Lung (tissue), 17 donors: ENCODE measurements at places on chromosomes 13 and 19. TPM values are rescaled to one million over a fixed set of nuclear protein-coding genes. Genes with fewer than 3 reads are reported as not detected.

DNA sequence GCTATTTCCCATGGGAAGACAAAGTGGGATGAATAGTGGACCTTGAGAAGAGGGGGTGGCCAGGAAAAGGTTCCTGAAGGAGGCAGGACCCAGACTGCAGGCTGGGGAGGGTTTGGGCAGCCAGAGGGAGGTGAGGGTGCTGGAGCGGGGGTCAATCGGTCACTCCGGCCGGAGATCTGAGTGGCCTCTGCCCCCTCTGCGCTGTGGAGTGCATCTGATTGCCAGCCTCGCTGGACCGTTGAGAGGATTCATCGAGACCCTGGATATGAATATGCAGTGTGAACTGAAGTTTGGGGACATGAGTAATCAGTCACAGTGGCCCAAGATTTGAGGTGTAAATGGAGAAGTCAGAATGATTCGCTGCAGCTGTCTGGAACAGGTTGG, 5.5 kb upstream of the ZNF580 start:
- peaks cover 10% of the 10 kb centered on the region for H3K4me1 ChIP-seq
- H3K27ac ChIP-seq = peak overlapping the region; percentile 84
- no peak for DNase-seq
- no peaks in the 10 kb centered on the region for H3K27me3 ChIP-seq

GRCh38 chr13:75061909-75062308, 420.1 kb downstream of the TBC1D4 start:
- H3K4me1 ChIP-seq = no peaks in the 10 kb centered on the region
- no peaks in the 10 kb centered on the region for H3K27me3 ChIP-seq
- no peak overlapping the region for H3K27ac ChIP-seq
- H3K36me3 ChIP-seq = no peaks in the 10 kb centered on the region
- no peak overlapping the region for H3K4me3 ChIP-seq

FUT6 gene
- polyA plus RNA-seq = 0.67 TPM

METTL21C gene
- not detected for polyA plus RNA-seq

CLIP3 gene
- polyA plus RNA-seq = 1.6 TPM
